Lung (tissue), 17 donors: ENCODE measurements at places on chromosomes 7 and 10.

DNA sequence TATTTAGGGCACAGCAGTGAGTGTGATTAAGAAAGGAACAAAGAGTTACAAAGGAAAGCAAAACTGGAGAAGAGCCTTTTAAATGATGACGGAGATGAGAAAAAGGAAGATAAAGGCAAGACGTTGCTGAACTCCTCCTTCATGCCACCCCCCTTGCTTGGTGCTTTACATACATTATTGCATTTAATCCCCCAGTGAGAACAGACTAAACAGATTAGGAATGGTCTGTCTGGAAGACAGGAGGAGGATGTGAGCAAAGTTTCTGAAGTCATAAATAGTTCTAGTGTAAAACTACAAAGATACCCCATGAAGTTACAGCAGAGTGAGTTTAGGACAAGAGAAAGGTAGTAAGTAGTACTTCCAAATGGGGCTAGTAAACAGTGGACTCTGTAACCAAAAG, 113.5 kb downstream of the PLCE1 start:
- DNase-seq, result no peak

DNA sequence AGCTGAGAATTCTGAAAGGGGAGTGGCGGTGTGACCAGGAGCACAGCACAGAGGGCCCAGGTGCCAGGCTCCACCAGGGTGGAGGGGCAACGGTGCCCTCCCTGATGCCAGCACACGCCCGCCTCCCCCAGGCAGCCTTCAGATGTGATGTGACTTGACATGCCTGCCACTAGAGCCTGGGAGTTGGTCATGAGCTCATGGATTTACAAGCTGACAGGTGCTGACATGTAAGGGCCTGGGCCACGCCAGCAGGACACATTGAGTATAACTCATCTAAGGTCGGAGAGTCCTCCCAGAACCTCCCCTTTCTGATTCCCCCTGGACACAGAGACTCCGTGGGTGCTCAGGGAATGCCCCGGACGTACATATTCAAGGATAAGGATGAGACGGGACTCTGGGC, 74.2 kb downstream of the LSM5 start:
- DNase-seq, result no peak

DNA sequence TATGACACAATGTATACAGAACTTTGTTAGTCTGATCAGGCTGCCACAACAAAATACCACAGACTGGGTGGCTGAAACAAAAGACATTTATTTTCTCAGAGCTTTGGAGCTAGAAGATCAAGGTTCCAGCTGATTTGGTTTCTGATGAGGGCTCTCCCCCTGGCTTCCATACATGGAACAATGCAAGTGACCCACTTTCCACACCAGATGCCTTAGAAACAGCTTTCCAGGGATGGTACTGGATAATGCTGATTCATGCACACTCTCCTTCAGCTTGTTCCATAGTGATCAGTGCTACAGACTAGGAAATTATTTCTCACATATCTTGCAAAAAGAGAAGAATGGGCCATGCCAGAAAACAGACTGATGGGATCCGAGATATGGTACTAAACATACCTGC, 1274.9 kb upstream of the SORCS1 start:
- no peak for DNase-seq

DNA sequence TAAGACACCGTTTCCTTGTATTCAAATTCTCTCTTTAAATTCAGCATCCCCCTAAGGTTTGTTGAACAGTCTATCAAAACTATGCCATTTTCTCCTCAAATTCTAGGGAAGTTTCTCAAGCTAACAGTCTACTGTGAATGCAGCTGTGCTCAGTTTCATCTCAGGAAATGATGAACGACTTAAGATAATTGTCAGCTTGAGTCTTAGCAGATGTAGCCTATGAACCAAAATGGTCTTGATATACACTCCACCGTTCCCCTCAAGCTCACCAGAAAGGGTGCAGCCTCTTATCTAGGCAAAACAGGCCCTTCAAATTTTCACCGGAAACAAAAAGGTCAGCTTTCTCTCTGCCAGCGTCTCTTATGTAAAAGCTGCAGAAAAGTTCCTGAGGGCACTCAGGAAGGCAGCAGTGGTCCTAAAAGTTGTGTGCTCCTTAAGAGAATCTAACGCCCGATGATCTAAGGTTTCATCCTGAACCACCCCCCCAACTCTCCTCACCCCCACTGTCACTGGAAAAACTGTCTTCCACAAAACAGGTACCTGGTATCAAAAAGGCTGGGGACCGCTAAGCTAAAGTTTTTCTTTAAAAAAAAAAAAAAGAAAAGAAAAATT, 2.1 kb downstream of the DNAJC9 start:
- no peak for DNase-seq

DNA sequence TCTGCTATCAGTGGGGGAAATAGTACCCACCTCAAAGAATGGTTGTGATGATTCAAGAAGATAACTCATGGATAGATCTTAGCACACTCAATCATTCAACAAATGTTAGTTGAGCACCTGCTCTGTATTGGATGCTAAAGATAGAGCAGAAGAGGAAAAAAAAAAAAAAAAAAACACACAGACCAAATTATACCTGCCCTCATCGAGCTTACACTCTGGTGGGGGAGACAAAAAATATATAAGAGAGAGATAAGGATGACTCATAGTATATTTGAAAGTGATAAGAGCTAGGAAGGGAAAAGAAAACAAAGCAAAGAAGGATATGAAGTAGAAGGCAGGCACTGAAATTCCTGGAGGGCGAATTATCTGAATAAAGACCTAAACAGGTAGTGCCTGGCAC, 258.5 kb downstream of the SFMBT2 start:
- no peak for DNase-seq

GRCh38 chr10:27068217-27068891, 31.9 kb downstream of the ANKRD26 start:
- no peak for DNase-seq

DNA sequence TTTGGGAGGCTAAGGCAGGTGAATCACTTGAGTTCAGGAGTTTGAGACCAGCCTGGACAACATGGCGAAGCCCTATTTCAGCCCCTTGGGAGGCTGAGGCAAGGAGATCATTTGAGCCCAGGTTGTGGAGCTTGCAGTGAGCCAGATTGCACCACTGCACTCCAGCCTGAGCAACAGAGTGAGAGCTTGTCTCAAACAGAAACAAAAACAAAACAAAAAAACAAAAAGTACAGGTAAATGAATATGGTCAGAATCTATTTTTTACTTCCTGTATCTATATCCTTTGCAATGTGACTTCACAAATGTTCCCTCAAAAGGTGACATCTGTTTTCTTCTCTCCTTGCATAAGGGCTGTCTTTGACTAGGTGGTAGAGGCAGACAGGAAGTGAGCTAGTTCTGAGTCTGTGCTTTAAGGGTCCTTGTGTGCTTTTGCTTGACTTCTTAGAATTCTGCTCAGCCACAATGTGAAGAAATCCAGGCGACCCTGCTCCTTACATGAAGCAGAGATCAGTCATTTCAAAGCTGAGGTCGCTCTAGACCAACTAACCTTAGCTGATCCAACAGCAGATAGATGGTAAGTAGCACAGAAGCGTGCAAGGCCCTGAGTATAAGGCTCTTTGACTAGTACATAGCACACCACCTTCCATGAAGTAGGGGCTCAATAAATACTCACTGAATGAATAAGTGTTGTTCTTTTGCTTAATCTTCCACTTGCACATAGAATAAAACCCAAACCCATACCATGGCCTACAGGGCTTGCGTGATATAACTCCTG, 423.2 kb upstream of the PCDH15 start:
- no peak for DNase-seq

- DNase-seq, result no peak
Observed at GRCh38 chr10:116158036-116158435, 115.0 kb downstream of the GFRA1 start.

DNA sequence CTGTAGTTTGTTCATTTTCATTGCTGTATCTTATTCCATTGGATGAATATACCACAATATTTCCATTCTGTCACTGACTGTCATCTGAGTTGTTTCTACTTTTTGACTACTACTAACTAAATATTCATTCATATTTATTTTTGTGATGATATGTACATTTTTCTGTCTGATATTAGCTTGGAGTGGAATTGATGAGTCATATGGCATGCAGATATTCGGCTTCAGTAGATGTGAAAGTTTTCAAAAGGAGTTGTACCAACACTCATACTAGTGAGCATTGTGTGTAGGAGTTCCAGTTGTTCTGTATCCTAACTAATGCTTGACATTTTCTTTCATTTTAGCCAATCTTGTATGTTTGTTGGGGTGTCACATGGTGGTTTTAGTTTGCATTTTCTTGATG, 7.7 kb downstream of the RUNDC3B start:
- DNase-seq, result no peak

DNA sequence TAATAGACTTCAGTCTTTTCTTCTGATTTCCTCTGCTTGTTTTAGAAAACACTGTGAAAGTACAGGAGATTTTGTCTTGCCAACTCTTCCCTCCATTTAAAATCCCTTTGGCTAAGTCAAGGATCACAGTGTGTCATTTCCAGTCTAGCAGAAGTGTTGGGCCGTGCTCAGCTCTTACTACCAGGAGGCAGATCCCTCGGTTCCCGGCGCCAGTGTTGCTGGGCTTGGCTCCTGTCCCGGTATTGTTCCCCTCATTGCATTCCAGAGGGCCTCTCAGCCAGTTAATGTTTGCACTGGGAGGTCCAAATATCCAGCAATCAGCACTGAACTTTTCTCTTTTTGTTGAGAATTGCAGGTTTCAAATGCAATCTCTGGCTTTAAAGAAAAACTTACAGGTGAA, 612.1 kb upstream of the MGMT start:
- peak; percentile 97 for DNase-seq

DNA sequence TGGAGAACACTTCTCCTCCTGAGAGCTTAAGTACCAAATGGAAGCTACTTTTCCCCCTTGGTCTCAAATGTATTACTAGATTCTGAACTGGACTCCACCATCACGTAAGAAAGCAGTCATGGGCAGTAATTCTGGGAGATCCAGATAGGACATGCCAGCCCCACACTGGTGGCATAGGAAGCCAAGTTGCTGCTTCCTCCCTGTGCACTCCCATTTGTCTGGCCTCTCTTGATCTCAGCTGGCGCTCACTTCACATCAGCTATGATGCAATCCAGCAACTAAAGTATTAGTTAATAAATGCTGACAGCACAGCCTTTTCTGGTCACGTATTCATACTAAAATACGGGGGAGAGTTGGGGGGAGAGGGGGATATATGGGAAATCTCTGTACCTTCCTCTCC, 3.4 kb upstream of the IL6 start:
- DNase-seq, result peak; percentile 76

GRCh38 chr7:138527746-138528223, 67.7 kb downstream of the TRIM24 start:
- DNase-seq, result no peak

DNA sequence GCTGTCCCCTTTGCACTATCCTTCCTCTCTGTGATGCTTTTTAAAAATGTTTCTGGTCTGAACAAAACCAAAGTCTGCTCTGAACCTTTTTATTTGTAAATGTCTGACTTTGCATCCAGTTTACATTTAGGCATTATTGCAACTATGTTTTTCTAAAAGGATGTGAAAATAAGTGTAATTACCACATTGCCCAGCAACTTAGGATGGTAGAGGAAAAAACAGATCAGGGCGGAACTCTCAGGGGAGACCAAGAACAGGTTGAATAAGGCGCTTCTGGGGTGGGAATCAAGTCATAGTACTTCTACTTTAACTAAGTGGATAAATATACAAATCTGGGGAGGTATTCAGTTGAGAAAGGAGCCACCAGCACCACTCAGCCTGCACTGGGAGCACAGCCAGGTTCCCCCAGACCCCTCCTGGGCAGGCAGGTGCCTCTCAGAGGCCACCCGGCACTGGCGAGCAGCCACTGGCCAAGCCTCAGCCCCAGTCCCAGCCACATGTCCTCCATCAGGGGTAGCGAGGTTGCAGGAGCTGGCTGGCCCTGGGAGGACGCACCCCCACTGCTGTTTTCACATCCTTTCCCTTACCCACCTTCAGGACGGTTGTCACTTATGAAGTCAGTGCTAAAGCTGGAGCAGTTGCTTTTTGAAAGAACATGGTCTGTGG, 11.4 kb upstream of the CSGALNACT2 start:
- no peak for DNase-seq

DNA sequence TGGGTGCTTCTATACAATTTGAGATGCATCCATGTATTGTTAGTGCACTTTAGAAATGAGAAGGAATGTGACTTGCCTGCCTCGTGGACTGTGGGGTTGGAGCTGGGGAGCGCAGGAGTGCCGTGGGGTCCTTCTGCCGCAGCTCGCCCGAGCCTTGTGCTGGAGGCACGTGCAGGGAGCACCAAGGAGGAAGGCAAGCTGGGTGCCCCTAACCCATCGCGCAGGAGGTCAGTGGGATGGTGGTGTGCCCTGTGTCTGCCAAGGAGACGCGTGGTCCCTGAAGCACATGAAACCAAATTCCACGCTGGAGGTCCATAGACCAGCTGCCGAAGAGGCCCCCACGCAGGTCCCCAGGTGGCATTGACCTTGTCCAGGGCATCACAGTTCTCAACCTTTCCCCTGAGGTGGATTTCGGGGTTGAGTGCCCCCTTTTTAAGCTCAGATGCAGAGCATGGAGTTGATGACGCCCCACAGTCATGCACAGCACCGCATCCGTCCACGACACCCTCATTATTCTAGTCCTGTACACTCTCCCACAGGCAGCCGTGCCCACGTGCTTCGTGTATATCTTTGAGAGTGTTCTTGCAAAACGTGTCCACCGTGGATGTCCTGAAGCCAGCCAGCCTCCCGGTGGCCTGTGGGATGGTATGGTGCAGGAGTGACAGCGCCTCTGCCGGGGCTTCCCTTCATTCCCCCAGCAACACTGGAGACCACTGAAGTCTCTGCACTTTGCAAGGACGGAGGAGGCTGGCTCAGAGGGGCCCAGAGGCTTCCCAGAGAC, 35.5 kb downstream of the FKBP6 start:
- no peak for DNase-seq
